ENCODE measurements at places on chromosomes 3 and 15.

DNA sequence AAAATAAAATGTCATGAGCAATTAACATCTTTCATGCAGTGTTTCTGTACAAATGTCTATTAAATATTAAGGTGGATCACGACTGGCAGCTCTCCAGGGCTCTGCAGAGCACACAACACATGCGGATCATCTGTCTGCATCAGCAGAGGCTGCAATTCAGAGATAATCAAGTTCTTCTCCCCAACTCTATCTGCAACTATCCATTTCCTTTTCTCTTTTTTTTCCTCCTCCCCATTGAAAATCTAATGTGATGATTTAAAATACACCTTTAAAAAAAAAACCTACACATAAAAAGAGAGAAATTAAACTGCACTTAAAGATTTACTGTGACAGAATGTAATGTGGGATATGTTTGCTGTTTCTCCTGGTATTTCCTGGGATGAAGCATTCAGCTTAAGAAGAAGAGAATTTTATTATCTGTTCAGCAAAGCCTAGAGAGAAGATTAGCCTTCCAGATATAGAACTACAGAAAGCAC lies 352.6 kb upstream of the CCDC54 start:
- peak; percentile 57 for DNase-seq

- DNase-seq, result peak; percentile 8
Measured at GRCh38 chr3:158127250-158128219, 17.6 kb downstream of the RSRC1 start.

- peak; percentile 31 for DNase-seq
Measured at GRCh38 chr15:85016275-85016674, 34.6 kb downstream of the PDE8A start.

GRCh38 chr3:79199966-79200365 lies 567.8 kb downstream of the ROBO1 start:
- DNase-seq, result no peak

DNA sequence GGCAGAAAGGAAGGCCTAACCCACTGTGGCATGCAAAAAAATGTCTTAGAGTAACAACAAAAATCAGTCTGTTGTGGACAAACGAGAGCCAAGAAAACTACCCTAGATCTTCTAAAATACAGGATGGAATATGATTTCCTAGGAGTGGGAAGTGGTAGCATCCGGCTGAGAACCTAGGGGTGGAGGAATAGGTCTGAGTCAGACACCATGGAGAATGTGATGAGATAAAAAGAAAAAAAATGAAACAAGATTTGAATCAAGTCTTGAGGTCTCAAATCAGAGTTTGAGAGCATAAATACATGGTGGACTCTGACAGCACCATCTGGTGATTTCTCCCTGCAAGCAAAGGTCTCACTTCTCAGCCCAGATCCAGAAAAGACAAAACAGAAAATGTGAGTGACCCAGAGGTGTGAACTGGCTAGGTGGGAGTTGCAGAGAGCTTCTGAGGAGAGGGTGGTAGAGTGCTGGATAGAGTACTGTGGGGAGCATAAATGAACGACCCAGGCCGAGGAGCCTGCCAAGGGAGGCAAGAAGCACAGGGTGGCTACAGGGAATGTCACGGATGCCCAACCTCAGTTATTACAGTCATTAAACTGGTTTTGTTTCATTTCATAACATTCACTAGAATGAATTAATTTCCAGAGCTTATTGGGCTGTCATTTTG lies 27.6 kb upstream of the VEPH1 start:
- peak; percentile 47 for DNase-seq

DNA sequence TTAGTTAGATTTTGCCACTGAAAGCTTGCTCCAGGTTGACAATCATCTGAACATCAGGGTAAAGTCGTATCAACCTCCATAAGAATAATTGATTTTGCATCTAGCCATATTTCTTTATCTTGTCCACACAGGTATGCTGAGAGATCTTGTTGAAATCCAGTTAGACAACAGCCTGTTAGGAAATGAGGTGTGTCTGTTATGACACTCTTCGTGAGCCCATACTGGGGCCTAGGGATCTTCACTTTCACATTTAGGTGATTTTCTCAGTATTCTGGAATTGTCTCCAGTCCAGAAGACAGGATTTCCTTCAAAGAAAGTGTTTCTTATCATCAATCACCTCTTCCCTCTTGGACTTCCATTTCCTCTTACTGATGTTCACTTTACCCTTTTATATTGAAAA lies 18.1 kb downstream of the DNAJB11 start:
- no peak for DNase-seq

- DNase-seq, result no peak
Measured at GRCh38 chr3:67037615-67038014, 39.5 kb downstream of the KBTBD8 start.

DNA sequence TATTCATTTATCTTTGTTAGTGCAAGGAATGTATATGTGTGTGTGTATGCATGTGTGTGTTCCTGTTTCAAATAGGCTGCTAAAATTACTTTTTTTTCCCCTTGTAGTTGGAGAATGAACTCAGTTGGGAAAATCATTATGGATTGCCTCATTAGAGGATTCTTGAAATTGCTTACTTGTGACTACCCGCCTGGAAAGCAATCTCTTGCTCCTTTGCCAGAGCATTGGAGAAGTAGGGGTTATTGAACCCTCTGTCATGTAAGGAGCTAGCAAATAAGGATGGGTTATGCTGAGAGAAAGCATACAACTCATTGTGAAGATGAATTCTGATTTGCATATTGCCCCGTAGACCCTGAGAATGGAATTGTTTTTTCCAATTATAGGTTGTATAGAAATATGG lies 474.5 kb downstream of the CADM2 start:
- DNase-seq, result no peak

DNA sequence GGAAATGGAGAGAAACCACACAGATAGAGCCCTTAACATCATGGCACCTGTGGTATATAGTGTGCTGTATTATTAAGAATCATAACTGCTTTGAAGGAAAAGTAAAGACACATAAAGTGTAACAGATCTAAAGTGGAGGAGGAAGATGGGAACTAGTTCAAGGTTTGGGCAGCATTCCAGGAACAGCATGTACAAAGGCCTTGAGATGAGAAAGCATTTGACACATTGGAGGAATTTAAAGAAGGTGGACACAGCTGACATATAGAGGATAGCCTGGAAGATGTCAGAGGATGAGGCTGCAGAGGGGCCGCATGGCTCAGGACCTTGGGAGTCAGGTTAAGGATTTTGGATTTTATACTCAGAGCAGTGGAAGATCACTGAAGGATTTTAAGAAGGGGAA lies 39.0 kb downstream of the LRTM1 start:
- no peak for DNase-seq

DNA sequence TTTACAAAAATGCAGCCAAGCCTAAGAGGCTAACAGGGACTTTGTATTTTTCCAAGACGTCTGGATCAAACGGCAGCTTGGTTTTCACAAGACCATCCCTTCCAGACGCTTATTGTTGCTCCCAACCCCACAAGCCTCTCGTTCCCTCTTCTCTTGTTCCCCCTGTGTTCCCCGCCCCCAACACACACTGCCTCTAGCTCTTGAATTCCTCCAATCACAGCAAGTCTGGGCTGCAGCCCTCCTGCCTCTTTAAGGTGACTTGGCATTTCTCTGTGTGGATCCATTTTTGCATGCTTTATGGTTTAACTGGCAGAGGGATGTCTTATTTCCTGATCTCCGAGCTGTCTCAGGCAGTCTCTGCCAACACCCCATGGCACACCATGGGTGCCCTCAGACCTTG lies 182.2 kb downstream of the ABHD5 start:
- peak; percentile 64 for DNase-seq

GRCh38 chr3:142534543-142534942 lies 44.0 kb downstream of the ATR start:
- no peak for DNase-seq

GRCh38 chr15:62492900-62493299 lies 327.8 kb upstream of the C2CD4B start:
- no peak for DNase-seq

DNA sequence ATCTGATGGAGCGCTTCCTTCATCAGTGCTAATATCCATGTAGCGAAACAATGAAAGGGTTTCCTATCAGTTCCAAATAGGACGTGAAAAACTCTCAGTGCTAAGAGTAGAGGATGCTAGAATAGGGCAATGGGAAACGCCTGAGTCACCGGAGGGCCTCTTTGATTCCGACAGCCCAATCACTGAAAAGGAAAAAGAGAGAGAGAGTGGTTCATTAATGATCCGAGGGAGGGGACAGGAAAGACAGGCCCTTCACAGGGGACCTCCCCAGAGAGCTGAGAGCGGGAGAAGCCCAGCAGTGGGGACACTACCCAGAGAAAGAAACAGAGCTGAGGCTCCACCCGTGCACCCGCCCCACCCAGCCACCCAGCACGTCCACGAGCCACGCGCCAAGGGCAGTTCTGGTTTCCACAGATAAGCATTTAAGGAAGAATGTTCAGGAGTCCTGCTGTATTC lies 76.9 kb downstream of the RPN1 start:
- DNase-seq, result no peak

GRCh38 chr15:83512459-83512858 lies 65.3 kb downstream of the SH3GL3 start:
- DNase-seq, result no peak

- DNase-seq, result no peak
Measured at GRCh38 chr3:172553526-172554252, 30.5 kb upstream of the TNFSF10 start.

GRCh38 chr3:103510760-103511159 lies 1075.9 kb downstream of the ZPLD1 start:
- DNase-seq, result no peak

GRCh38 chr3:123479891-123480290 lies 31.0 kb upstream of the ADCY5 start:
- no peak for DNase-seq

GRCh38 chr3:83500931-83501330 lies 1457.9 kb upstream of the CADM2 start:
- DNase-seq, result no peak

DNA sequence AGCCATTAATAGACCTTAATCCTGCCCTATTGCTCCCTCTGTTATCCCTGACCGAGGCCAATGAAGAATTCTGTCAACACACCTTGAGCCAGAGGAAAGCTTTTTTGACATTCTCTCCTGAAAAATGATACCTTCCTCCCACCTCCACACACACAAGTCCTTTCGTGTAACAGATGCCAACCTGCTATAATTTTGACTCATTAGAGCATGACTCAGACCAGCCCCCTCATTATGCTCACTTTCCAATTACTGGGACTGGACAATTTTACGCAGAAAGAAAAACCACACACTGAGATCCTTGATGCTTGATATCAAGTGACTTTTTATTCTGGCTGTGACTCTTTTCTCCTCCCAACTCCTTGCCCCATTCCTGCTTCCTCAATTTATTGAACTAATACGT lies 50.9 kb downstream of the LSAMP start:
- DNase-seq, result no peak

DNA sequence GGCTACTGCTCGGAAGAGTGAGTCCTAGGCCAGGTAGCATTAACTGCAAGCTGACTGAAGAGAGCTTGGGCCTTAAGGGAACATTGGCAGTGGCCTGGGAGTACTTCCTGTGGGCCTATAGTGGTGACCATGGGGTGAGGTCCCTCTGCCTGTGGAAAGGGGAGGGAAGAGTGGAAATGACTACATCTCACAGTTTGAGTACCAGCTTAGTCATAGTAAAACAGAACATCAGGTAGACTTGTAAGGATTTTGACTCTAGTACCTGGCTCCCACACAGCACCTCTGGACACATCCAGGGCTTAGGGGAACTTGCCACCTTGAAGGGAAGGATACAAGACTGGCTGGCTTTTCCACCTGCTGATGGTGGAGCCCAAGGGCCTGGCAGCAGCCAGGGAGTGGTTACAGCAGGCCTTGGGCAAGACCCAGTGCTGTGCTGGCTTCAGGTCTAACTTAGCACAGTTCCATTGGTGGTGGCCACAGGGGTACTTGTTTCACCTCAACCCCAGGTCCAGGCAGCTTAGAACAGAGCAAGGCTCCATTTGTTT lies 147.8 kb downstream of the SLC9A9 start:
- DNase-seq, result no peak

- DNase-seq, result no peak
Measured at GRCh38 chr3:28008235-28008634, 233.2 kb upstream of the CMC1 start.

GRCh38 chr3:56119575-56120349 lies 348.5 kb downstream of the ERC2 start:
- DNase-seq, result peak; percentile 80

GRCh38 chr3:43054754-43055153 lies 51.1 kb downstream of the POMGNT2 start:
- no peak for DNase-seq

- DNase-seq, result peak; percentile 33
Measured at GRCh38 chr15:57288926-57289580, 87.3 kb upstream of the CGNL1 start.

DNA sequence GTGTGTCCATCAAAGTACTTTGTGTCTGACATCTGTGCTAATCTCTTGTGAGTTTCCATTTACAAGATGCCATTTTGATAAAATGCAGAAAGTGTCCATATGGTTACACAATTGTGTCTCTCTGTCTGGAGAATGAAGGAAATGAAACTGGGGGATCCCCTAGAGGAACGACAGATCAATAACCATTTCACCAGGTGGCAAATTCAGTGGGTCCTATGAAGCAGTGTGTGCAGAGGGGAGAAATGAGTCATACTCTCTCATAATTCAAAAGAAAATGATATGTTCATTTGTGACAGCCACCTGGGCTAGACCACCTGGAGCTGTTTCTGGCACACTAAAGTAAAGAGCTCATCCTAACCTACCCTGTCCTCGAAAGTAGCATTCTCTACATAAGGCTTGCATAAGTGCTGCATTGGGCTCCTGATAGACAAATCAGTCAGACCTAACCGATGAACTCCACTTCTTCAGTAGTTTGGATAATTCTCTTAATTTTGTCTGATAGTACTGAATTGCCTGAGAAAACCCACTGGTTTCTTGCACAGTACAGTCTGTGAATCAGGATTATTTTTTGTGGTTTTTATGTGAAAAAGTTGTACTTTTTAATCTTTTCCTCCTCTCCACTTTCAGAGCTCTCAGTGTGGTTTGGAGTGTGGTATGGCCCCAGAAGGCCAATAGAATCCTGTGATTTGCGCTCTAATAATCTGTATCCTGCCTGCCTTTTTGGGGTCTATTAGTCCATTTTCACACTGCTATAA lies 10.3 kb upstream of the CD47 start:
- DNase-seq, result no peak

- DNase-seq, result peak; percentile 39
Measured at GRCh38 chr15:39473298-39473947, 107.5 kb upstream of the THBS1 start.

GRCh38 chr3:36269274-36269673 lies 111.0 kb upstream of the STAC start:
- DNase-seq, result no peak
